Stimulated activated CD4-positive, alpha-beta T cell treated with anti-CD3 and anti-CD28 coated beads, Interleukin-1b, Interleukin-23, amount 100 ng/mL, for 1 hour (primary cell): ENCODE measurements at places on chromosomes 2 and 18.

GRCh38 chr2:88245109-88245508 lies 75.0 kb downstream of the THNSL2 start:
- no peak for DNase-seq

GRCh38 chr2:207479198-207479785 lies 50.5 kb upstream of the CREB1 start:
- DNase-seq = no peak

GRCh38 chr2:117968722-117969121 lies 45.1 kb downstream of the CCDC93 start:
- no peak for DNase-seq

- DNase-seq = no peak
These were observed 173.1 kb upstream of the GYPC start for GRCh38 chr2:126482582-126483464.

DNA sequence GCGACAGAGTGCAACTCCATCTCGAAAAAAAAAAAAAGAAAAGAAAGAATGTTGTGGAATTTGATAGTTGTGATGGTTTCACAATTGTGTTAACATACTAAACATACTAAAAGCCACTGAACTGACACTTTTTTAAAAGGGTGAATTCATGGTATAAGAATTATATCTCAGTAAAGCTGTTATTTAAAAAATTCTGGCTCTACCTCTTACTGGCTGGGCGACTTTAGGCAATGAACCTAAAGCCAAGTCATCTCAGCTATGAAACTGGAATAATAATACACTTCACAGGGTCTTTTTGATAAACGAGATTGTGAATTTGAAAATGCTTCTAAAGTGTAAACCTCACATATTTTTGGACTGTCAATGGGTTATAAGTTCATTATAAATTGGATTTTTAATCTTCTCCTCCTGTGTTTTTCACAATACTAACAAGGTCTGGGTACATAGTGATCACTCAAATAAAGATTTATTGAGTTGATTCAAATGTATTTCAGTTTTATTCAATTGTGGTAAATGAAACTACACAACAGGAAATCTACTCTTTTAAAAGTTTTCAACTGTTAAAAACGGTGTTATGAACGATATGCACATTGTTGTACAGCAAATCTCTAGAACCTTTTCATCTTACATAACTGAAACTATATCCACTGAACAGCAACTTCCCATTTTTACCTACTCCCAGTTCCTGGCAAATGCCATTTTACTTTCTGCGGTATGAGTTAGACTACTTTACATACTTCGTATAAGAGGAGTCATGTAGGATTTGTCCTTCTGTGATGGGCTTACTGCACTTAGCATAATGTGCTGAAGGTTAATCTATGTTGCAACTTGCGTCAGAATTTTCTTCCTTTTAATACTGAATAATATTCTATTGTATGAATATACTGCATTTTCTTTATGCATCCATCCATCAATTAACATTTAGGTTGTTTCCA lies 43.0 kb upstream of the GTF2A1L start:
- DNase-seq = no peak

DNA sequence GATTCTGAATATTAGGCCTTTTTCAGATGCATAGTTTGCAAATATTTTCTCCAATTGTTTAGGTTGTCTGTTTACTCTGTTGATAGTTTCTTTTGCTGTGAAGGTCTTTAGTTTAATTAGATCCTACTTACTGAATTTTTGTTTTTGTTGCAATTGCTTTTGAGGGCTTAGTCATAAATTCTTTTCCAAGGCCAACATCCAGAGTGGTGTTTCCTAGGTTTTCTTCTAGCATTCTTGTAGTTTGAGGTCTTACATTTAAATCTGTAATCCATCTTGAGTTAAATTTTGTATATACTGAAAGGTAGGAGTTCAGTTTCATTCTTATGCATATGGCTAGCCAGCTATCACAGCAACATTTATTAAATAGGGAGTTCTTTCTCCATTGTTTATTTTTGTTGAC lies 404.8 kb downstream of the LNPK start:
- DNase-seq = no peak
